Left hindlimb (tissue), 1 donor: ENCODE measurements at places on chromosomes 2 and 18.
A peak's percentile ranks its signal among the peaks of the same experiment; 100 is the strongest.

GRCh38 chr2:188369365-188369764, 77.7 kb downstream of the GULP1 start:
- no peak for DNase-seq

DNA sequence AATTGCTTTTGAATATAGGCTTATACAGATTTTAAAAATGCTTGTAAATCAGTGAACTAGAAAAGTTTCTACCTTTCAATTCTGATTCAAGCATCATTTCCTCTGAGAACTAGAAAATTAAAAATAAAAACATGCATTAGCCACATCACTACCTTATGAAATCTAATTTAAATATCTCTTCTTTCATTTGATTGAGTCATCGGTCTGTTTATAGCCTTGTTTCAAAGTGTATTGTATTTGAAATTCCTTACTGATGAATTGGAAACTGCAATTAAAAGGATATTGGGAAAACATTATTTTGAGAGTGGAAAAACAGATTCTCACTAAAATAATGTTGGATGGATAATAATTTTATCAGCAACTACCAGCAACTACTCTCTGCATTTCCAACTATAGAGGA, 717.7 kb upstream of the FAM98A start:
- no peak for DNase-seq

DNA sequence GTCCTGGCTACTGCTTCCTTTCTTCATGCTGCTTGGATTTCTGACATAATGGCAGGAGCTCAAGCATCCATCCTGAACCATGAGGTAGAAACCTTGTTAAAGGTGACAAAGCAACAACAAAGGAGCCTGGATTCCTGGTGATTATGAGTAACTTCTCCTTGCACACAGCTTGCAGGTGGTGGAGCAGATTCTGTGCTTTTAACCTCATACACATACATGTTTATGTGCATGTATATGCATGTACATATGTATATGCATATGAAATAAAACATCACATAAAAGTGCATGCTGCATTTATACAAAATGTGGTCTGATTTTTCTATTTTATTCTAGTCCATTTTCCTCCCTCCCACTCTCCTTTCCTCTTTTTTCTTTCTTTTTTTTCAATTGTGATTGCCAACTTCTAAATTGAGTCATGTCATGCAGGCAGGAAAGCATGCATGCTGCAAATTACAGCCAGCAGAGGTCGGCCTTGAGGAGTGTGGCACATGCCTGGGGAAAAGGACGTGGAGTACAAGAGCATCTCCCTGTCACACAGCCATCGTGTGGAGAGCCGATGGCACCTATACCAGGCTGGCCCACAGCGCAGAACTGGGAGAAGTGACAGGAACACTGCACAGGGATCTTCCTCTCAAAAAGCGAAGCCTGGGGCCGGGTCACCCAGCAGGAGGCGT, 17.9 kb downstream of the LCT start:
- DNase-seq, result no peak

DNA sequence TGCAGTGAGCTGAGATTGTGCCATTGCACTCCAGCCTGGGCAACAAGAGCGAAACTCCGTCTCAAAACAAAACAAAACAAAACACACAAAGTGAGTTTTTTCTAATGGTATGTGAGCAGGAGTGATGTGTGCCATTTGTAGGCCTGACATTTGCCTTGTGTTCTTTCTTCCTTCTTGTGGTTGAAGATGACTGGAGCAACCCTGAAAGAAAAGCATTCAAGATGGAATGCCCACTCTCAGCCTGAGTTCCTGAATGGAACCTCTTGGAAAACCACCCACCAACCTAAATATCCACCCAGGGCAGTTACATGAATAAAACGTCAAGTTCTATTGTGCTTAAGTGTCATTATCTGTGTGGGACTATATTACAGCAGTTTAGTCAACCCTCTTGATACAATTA, 26.5 kb downstream of the PGAP1 start:
- no peak for DNase-seq

DNA sequence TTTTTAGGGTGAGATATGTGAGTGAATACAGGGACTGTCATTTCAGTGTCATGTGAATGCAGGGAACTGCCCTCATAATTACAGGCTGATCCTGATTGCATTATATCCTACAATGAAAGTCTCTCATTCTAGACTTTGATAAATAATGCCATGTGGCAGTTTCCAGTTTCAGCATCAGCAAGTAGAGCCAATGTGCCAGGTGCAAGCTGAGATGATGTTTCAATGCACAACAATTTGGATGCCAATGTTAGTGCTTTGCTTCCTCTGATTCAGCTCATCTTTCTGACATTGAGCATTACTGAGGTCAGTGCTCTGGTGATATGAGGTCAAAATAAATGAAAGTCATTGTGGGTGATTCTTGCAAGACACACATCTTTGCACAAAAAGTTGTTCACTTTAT, 63.7 kb upstream of the TFPI start:
- no peak for DNase-seq

DNA sequence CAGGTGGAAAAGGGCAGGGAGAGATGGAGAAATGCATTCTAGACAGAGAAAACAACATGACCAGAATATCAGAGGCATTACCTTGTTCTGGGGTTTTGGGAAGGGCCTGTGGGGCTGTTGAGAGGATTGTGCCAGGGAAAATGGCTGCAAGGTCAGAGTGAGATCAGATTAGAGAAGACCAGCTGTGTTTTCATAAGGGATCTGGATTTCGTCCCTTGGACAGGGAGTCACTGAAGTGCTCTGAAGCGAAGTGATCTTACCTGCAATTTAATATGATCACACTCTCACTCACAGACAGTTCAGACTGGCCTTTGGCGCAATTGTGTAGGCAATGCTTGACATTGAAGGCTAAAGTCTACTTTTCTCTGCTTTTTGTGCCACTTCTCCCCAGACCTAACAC, 20.3 kb upstream of the REG3G start:
- no peak for DNase-seq

- DNase-seq, result no peak
These were observed 189.3 kb downstream of the RNF152 start for GRCh38 chr18:61703508-61703907.

GRCh38 chr18:5895876-5896740, 786 bp upstream of the TMEM200C start:
- peak; percentile 63 for DNase-seq

GRCh38 chr18:24238387-24238786, 99.5 kb downstream of the CABYR start:
- DNase-seq, result no peak

- DNase-seq, result no peak
These were observed at the start of gene PPM1B for GRCh38 chr2:44168681-44169154. Gene PPM1B (plus strand): TSS chr2:44168875. CDS start chr2:44201200, 32,325 bp downstream.

GRCh38 chr2:158291544-158292180, 164.9 kb downstream of the CCDC148 start:
- no peak for DNase-seq

GRCh38 chr2:11998218-11998617, 251.8 kb downstream of the LPIN1 start:
- no peak for DNase-seq

- DNase-seq, result no peak
These were observed 204.2 kb upstream of the SMAD2 start for GRCh38 chr18:48134609-48135008.

DNA sequence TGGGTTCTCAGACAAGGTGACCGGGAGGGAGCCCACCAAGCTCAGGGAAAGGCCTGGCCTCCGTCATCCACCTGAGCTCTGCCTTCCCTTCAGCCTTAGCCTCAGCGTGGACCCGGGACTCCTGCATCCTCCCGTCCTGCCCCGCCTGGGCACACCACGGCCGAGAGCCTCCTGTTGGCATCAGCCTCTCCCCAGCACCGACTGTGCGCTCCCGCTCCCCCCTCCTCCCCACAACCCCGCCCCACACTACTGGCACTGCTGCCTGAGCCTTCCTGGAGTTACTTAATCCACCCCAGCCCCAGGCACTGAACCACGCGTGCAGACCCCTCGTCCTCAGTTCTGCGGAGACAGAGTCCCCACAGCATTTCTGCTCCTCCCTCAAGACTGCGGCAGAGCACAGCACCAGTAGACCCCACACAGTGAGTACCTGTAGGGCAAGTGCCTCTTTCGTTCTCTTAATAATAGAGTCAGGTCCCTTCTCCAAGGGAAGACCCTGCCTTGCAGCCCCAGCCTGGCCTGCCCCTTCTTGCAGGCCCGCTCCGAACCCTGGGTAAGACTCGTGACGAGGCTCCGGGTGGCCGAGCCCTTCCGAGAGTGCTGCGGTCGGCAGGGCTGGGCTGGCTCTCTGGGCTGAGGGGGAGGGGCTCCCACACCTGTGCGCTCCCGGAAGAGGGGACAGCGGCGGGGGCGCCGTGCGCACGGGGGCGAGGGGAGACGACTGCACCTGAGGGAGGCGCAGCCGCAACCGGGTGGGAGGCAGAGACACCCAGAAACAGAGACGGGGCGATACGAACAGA, at the start of gene AMER3:
Gene AMER3 (plus strand): TSS at position 285 of the 797 bp plus-strand sequence. CDS start 6,533 bp downstream, outside the sequence.
- no peak for DNase-seq

DNA sequence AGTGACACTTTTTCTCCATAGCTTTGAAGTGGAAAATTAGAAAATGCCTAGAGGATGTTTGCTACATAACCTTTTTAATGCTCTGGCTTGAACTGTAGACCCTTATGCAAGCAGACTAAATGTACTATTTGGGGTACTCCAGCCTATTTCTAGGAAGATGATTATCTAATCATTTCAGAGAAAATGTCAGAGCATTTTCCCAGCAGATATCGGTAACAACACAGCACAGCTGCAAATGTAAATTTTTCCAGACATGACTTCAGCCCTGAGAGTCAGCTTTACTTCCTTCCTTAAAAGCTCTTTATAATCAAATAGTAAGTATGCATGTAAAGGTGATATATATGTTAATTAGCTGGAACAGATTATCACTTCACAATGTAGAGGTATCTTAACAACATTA, 1647.1 kb downstream of the SUCLG1 start:
- no peak for DNase-seq

DNA sequence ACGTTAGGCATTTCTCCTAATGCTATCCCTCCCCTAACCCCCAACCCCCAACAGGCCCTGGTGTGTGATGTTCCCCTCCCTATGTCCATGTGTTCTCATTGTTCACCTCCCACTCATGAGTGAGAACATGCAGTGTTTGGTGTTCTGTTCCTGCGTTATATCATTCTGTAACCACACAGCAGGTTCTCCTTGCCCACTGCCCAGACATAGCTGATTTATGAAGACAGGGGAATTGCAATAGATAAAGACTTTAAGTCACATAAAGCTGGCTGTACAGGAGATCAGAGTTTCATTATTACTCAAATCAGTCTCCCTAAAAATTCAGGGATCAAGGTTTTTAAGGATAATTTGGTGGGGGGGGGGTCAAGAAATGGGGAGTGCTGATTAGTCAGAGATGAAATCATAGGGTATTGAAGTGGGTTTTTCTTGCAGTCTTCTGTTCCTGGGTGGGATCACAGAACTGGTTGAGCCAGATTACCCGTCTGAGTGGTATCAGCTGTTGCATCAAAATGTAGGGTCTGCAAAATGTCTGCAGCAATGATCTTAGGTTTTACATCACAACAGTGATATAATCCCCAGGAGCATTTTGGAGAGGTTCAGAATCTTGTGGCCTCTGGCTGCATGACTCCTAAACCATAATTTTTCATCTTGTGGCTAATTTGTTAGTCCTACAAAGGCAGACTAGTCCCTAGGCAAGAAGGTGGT, 392.1 kb upstream of the KCNJ3 start:
- DNase-seq, result no peak
